ENCODE measurements at places on chromosomes 4 and X. TPM values are rescaled to one million over a fixed set of nuclear protein-coding genes. Genes with fewer than 3 reads are reported as not detected.

The SPANXD gene
- not detected for total RNA-seq

The ZNF518B gene
- total RNA-seq, result 60.9 TPM

The PNCK gene
- total RNA-seq, result 38.6 TPM

The MORC4 gene
- total RNA-seq, result 26.4 TPM

The SCD5 gene
- 297 TPM for total RNA-seq

The LRCH2 gene
- total RNA-seq, result 20.4 TPM

The AFF2 gene
- total RNA-seq, result 43.0 TPM

The SFRP2 gene
- total RNA-seq, result 25.6 TPM

The MEPE gene
- 1.4 TPM for total RNA-seq

The USP26 gene
- total RNA-seq, result not detected

The SHOX gene
- total RNA-seq, result 0.06 TPM

The XAGE2 gene
- total RNA-seq, result 0.50 TPM

The CRMP1 gene
- 124 TPM for total RNA-seq

The CT45A1 gene
- total RNA-seq, result not detected

The F8A3 gene
- total RNA-seq, result 2.4 TPM

The SRP72 gene
- 59.1 TPM for total RNA-seq

The SMPX gene
- 0.28 TPM for total RNA-seq

The CT45A10 gene
- total RNA-seq, result not detected

The SATL1 gene
- 1.1 TPM for total RNA-seq

The TMSB15A gene
- 28.5 TPM for total RNA-seq

The TCEANC gene
- total RNA-seq, result 8.2 TPM

The FGD1 gene
- 9.9 TPM for total RNA-seq

The GLRA2 gene
- 14.4 TPM for total RNA-seq

The FABP2 gene
- total RNA-seq, result not detected

The KLF3 gene
- 29.8 TPM for total RNA-seq

The TCEAL5 gene
- total RNA-seq, result 11.9 TPM

The CT47A7 gene
- not detected for total RNA-seq

The RAB41 gene
- not detected for total RNA-seq

The PRR32 gene
- total RNA-seq, result 0.30 TPM

The SPANXN3 gene
- not detected for total RNA-seq

The RHOXF1 gene
- total RNA-seq, result not detected

The CSTF2 gene
- 16.7 TPM for total RNA-seq

The PDK3 gene
- total RNA-seq, result 27.5 TPM

The AGTR2 gene
- total RNA-seq, result 5.5 TPM

The SSX2B gene
- total RNA-seq, result not detected

The FGF13 gene
- total RNA-seq, result 129 TPM

The H2BW2 gene
- not detected for total RNA-seq

The HTRA3 gene
- total RNA-seq, result 23.4 TPM

The DUX4 gene
- not detected for total RNA-seq

The CENPVL2 gene
- 0.83 TPM for total RNA-seq

The GALNTL6 gene
- total RNA-seq, result 6.1 TPM

All from spinal cord (tissue), 10 donors.